ENCODE measurements at places on chromosomes 5 and 9.

DNA sequence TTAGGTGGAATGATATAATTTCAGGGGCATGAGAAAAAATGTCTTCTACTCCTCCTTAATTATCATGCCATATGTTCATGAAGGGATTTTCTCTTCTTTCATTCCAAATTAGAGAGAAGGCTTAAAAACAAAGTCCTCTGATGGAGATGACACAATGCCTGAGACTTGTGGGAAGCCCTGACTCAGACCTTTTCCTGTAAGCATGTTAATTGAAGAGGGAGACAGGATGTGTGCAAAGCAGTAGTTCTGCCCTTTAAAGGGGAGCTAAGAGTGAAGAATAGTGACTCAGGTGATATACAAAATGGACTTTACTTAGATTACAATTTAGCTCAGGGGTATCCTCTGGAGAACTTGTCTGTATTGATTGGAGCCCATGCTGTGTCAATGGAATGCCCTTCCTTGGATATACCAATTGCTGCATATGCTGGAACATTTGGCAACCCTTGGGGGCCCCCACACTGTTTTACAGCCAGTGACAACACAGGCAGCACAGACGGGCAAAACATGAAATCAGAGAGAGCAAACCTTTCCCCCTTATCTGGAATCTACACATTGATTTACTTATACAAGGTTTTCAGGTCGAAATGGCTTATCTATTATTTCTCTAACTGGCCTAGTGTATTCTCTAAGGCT lies 81.3 kb downstream of the IZUMO3 start:
- DNase-seq, result peak; percentile 30

- no peak for DNase-seq
Observed at GRCh38 chr5:124054564-124054963, 542.6 kb downstream of the CSNK1G3 start.

- DNase-seq, result no peak
Observed at GRCh38 chr5:135016861-135017290, 17.2 kb downstream of the PITX1 start.

DNA sequence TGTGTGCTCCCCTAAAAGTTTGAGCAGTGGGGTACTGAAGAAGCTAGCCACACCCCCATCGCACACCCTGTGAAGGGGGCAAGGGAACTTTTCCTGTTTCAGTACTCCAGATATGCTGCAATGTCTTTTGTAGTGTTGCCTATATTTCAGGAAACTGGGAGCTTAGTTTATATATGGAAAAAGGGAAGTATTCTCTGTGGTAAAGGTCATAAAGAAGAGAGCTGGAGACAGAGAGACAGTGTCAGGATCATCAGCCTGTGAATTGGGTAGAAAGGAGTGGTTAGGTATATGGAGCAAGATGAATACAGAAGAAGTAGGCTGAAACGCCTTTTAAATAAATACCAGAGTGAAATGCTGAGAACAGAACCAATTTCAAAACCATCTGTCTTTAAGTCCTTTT lies 82.2 kb upstream of the C9orf72 start:
- DNase-seq, result no peak

GRCh38 chr9:78030553-78031443 lies 813 bp downstream of the GNAQ start:
- peak; percentile 81 for DNase-seq
